ENCODE measurements at places on chromosomes 12 and 14.

DNA sequence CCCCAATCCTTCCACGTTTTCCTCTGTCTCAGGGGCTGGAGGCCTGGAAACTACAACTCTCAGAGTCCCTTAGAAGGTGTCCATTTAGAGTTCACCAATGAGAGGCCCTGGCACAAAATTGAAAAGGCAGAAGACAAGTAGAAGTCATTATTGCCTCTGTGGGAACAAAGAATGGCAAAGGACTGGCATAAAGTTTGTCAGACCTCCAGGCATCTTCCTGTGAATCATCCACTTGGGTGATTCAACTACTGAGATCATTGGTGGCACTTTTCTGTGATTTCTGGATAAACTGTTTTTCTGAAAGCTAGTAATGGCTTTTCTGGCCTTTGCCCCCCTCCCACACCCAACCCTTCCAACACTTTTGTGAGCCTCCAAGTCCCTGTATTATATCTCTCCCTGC lies 42.6 kb upstream of the C12orf42 start:
- no peak for DNase-seq

DNA sequence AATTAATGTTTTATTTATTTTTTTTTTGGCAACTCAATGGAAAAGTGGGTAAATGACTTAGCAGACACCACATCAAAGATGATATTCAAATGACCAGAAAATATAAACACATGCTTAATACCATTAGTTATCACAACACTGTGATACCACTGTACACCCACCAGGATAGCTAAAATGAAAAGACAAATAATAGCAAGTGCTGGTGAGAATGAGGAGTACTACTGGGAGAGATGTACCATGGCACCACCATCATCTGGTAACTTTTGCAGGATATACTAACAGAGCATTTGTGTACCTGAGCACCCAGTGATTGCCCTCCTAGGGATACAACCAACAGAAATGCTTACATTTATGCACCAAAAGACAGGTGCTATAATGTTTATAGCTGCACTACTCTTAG lies 21.9 kb downstream of the TRIM9 start:
- DNase-seq = no peak

DNA sequence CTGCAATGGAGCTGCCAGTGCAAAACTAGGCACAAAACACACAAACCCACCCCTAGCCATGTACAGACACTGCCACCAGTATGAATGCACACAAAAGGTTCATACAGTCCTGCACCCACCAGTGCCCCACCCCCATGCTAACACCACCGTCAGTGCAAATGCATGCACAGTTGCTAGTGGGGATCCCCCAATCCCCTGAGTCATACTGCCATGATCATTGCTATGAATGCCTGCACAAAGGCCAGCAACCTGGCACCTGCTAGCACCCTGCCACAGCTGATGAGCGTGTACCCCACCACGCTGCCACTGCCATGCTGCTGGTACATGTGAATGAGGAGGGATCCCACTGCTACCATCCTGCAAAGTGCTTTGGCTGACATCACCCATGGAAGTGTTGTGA lies 23.9 kb downstream of the PZP start:
- DNase-seq = no peak

- no peak for DNase-seq
These were observed 194.1 kb downstream of the NOVA1 start for GRCh38 chr14:26403760-26404159.

GRCh38 chr14:66624336-66624937 lies 116.5 kb downstream of the GPHN start:
- DNase-seq = no peak

DNA sequence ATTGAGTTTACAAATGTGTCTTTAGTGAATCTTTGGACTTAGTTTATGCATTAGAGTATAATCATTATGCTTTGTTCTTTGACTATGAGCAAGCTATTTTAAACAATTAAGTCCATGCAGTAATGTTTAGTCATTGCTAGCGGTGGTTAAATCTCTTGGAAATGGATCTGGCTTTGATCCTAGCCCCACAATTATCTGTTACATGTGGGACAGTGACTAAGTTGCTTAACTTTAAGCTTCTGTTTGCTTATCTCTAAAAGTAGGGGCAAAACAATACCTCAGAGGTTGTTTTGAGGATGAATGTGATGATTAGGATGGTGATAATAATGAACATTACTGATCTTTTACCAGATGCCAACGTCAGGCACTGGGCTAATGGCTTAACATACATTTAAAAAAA lies 124.2 kb downstream of the NPAS3 start:
- no peak for DNase-seq

DNA sequence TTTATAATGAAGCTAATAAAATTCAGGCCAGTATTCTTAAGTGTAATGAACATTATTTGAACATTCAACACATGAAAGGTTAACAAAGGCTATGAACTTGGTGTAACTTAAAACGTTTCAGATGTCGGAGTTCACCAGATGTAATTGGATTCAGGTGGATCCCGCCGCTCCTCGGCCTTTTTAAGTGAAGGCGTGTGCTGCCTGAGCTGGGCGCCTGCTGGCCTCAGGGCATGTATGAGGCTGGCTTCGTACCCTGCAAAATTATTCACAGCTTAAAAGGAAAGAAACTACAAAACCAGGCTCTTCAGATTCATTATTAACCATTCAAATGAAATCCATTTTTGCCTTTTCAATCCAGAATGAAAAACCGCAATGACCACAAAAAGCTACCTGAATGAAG lies 69.9 kb downstream of the WIF1 start:
- no peak for DNase-seq

DNA sequence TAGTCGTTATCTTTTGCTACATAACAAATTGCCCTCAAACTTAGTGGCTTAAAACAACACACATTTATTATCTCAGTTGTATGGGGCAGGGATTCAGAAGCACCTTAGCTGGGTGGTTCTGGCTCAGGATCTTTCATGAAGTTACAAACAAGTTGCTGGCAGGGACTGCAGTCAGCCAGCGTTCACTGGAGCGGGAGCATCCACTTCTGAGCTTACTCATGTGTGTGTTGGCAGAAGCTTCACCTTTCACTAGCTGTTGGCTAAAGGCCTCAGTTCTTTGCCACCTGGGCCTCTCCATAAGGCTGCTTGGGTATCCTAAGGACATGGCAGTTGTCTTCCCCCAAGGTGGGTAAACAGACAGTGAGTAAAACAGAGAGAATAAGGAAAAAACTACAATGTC lies 365.7 kb downstream of the RPS29 start:
- no peak for DNase-seq

GRCh38 chr14:95304342-95304741 lies 15.4 kb downstream of the CLMN start:
- DNase-seq = no peak

DNA sequence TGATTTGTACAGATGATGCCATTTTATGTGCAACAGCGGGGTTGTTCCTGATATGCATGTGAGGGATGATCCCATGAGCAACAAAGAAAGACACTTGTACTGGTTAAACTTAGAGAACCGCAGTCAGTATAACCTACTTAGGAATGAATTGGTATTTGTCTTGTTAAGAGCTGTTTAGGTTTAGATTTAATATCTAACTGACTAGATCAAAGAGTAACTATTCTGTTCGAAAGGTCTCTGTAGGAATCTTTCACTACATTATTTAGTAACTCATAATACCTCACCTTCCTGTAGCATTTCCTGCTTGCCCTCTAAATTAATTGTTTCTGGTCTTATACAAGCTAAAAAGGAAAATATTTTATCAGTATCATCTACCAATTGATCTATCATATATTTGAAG lies 350.4 kb downstream of the TRHDE start:
- peak; percentile 52 for DNase-seq

- DNase-seq = no peak
These were observed 211.8 kb downstream of the MSRB3 start for GRCh38 chr12:65490250-65490649.

DNA sequence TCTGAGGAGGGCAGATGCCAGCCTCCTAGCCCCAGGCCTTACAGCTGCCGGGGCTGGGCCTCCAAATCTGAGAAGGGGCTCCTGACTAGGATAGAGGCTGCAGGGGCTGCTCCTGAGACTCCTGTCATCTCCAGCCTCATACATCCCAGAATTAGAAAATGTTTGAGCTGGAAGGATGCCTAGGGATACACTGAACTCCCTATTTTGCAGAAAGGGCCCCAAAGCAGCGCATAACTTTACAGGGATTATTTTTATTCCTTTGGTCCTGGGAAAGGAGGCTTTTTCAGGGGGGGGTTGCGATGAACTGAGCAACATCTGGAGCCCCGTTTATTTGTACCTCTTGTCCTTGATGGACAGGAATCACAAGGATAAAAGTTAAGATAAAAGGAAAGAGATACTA lies 35.9 kb upstream of the SLC38A2 start:
- no peak for DNase-seq

DNA sequence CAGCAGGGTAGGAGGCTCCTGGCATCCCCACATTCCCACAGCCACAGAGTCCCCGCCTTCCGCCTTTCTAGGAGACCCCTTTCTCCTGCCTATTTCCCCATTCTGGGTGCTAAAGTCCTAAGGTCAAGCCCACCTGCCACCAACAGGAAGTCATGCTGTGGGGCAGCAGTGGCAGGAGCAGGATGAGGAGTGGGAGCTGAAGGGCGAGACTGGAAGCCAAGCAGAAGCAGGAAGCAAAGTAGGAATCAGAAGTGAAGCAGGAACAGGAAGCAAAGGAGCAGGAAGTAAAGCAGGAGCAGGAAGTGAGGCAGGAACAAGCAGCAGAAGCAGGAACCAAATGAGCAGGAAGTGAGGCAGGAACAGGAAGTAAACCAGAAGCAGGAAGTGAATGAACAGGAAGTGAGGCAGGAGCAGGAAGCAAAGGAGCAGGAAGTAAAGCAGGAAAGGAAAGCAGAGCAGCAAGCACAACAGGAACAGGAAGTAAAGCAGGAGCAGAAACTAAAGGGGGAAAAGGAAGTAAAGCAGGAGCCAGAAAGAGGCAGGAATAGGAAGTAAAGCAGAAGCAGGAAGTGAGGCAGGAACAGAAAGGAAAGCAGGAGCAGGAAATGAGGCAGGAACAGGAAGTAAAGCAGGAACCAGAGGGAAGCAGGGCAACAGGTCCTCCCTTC lies 38.3 kb upstream of the RIMBP2 start:
- no peak for DNase-seq

GRCh38 chr12:76455582-76456345 lies 103.8 kb downstream of the OSBPL8 start:
- DNase-seq = peak; percentile 81

DNA sequence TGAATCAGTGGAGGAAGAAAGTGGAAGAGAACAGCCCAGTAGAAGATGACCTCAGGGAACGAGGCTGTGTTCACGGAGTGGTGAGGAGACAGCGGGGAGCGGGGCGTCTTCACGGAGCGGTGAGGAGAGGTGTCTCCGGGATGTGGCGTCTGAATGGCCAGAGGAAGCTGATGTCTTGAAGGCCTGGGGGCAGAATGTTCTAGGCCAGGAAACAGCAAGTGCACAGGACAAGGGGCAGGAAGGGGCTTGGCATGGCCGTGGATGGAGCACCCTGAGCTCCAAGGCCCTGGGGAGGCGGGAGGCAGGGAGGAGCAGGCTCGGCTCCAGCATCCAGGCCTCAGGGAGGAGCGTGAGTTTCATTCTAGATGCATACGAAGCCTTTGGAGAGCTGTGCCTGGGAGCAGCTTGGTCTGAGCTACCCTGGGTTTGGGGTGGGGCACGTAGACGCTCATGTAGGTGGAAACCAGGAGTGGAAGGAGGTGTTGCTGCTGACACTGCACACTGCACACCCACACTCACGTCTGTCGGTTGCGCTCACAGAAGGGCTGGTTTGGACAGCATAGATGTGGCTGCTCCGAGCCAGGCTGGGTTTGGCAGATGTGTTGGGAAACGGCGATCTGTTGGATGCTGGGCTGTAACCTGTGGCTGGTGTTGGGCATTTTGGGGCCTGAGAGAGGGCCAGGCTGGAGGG lies 131.6 kb downstream of the ADGRD1 start:
- DNase-seq = no peak

- no peak for DNase-seq
These were observed 4.7 kb upstream of the SLC2A14 start for GRCh38 chr12:7877420-7877819.

- DNase-seq = no peak
These were observed 4.1 kb downstream of the SHMT2 start for GRCh38 chr12:57233357-57234232.

DNA sequence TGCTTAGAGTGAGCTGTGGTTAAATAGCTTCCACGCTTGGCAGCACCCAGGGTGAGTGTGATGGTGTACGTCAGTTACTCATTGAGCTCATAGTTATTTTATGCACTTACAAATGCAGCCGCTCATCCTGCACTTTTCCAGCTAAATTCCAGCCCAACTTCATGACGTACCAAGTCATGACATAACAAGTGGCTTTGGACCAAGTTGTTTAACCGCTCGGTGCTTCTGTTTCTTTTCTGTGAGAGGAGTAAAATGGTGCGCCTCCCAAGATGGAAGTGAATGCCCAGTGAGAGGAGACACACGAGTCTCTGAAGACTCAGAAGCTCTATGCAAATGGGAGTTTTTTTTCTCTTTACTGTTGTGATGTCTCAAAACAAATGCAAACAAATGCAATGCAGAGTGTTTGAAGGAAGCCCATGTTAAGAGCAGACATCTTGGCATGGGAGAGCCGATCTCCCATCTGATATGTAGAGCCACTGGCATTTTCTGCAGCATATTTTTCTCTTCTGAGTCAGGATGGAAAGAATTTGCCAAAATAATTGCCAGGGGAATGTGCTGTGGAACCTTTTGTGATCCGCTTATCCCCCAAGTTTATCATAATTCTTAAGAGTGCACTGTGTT lies 72.2 kb downstream of the FBXW8 start:
- peak; percentile 69 for DNase-seq

- no peak for DNase-seq
These were observed 218.4 kb downstream of the ADAMTS20 start for GRCh38 chr12:43333644-43334043.

- DNase-seq = no peak
These were observed 8.2 kb downstream of the KRT79 start for GRCh38 chr12:52825961-52826360.

GRCh38 chr14:26765768-26766520 lies 168.1 kb upstream of the NOVA1 start:
- DNase-seq = peak; percentile 89

- no peak for DNase-seq
These were observed 63.6 kb downstream of the CHGA start for GRCh38 chr14:92986254-92987147.

- DNase-seq = no peak
These were observed 307.2 kb upstream of the SOX5 start for GRCh38 chr12:24256684-24257083.

DNA sequence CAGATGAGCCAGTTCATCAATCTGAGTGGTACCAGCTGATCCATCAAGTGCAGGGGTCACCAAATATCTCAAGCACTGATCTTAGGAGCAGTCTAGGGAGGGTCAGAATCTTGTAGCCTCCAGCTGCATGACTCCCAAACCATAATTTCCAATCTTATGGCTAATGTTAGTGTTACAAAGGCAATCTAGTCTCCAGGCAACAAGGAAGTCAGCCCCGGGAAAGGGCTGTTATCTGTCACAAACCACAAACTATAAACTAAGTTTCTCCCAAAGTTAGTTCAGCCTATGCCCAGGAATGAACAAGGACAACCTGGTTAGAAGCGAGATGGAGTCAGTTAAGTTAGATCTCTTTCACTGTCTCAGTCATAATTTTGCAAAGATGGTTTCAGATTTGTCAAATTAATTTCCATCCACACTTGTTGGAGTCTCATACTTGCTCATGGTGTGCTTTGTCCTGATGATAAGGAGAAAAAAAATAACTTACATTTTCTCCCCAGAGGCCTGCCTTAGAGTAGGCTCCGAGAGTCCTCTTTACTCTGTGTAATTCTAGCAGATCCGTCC lies 3.9 kb upstream of the ABHD4 start:
- no peak for DNase-seq

All from epithelial cell of proximal tubule (primary cell).